ENCODE measurements at places on chromosomes 3 and 15. TPM values are rescaled to one million over a fixed set of nuclear protein-coding genes. Genes with fewer than 3 reads are reported as not detected.

DNA sequence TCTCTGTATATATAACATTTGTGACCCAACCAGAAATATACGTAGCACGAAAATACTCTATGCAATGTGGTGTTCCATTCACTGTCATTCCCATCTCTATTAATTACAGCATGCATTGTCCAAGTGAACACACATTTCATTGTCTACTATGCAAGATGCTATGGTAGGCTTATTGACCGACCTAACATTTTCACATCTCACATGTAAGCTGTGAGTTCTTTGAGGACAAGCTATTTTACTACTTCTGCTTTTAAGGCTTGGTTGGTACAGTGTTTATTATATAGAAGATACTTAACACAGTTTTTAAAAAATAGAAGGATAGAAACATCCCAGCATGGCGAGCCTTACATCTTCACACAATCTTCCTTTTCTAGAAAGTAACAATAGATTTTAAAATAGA is 164.4 kb downstream of the KLHL25 start:
- no peak for ATAC-seq

DNA sequence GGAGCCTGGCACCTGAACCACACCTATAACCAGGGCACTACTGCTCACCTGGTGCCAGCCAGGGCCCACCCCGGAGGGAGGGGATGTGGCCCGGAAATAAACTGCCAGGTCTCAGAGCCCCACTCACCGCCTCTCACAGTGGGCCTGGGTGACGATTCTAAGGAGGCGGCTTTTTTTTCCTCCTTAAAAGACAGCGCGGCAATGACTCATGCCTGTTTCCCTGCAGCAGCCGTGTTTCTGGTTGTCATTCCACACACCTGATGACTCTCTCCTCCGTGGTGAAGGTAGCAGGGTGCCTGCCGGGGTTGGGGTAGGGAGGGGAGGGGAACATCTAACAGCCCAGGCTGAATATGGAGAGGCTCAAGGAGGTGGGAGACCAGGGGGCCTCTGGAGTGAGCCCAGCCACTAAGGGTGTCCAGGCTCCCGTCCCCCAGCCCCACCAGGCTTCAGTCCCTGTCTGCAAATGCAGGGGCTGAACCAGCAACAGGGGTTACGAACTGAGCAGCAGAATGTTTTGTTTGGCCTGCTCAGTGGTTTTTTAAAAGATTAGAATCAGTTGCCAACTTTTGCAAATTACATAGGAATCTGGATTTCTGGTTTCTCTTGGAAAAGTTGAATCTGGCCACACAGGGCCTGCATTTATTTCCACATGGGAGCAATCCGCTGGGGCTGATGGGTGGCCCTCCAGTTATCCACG is 127.3 kb upstream of the LINGO1 start:
- no peak for ATAC-seq

GRCh38 chr3:149442851-149443544 is 31.5 kb upstream of the TM4SF4 start:
- ATAC-seq = no peak

- ATAC-seq = no peak
These were observed 3.1 kb downstream of the KLHDC8B start for GRCh38 chr3:49174397-49174985.

- ATAC-seq = peak; percentile 32
These were observed 19.7 kb downstream of the STARD5 start for GRCh38 chr15:81304226-81304625.

GRCh38 chr3:183018421-183019192 is 38.3 kb upstream of the DCUN1D1 start:
- no peak for ATAC-seq

GRCh38 chr3:80559701-80560100 is 791.9 kb upstream of the ROBO1 start:
- ATAC-seq = no peak

GRCh38 chr3:122758877-122759560 is 34.6 kb downstream of the HSPBAP1 start:
- no peak for ATAC-seq

DNA sequence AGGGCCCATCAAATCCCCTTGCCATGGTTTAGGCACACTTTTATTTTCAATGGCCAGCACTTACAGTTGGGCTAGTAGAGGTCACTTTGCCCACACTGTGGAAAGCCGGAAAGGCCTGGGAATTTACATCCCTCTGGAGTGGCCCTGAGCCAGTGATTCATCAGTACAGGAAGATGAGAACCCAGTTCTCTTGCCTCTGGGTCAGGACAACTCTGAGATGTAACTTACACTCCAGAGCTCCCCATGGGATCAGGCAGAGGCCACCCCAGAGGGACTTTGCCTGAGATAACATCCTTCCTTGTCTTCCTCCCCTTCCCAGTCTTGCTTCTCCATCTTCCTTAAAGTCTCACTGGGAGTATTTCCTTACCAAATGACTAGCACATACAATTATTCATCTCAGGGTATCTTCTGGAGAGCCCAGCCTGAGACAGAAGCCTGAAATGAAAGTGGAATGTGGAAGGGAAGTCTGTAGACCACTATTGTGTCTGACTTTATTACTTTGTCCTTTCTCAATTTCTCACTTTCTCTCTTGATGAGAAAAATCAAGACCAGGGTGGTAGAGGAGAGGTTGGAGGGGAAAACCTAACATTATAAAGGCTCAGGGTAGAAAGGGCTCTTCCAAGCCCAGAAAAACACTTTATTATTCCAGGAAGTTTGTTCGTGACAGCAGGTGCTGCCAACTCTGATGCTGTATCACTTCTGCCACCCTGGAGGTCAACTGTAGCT is 220.8 kb downstream of the ZNF621 start:
- ATAC-seq = no peak

GRCh38 chr15:34161329-34161963 is 48.5 kb downstream of the KATNBL1 start:
- no peak for ATAC-seq

DNA sequence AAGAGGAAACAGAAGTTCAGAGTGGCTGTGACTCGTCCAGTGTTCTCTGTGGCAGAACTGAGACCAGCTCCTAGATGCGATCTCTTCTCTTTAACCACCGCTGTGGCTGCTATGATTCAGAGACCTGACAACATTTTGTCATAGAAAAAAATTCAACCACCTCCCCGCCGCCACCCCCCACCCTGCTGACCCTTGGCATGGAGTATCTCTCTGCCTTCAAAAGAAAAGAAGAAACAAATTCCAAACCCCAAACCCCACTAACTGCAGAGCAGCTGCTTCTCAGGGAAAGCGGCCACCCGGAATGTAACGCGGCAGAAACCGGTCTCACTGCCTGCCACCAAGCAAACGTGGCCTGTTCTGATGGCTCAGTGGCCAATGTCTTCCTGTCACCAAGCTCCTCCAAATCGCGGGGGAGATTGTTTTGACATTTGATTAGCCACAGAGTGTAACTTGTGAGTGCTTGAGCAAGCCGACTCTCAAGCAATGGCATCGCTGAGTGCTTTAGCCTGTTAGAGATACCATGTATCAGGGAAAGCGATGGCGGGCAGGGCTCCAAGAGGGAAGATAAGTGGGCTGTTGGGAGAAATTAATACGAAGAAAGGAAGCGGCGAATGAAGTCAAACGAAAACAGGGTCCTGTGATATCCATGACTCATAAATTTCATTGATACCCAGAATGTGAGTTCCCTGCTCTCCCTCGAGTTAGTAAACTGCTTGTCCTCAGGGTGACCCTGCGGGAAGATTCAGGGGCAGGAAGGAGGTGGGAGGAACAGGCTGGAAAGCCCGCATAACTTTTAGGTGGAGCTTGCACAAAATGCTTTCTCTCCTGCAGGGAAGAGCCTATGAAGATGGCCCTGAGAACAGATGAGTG is 44.8 kb upstream of the TLE3 start:
- ATAC-seq = no peak

DNA sequence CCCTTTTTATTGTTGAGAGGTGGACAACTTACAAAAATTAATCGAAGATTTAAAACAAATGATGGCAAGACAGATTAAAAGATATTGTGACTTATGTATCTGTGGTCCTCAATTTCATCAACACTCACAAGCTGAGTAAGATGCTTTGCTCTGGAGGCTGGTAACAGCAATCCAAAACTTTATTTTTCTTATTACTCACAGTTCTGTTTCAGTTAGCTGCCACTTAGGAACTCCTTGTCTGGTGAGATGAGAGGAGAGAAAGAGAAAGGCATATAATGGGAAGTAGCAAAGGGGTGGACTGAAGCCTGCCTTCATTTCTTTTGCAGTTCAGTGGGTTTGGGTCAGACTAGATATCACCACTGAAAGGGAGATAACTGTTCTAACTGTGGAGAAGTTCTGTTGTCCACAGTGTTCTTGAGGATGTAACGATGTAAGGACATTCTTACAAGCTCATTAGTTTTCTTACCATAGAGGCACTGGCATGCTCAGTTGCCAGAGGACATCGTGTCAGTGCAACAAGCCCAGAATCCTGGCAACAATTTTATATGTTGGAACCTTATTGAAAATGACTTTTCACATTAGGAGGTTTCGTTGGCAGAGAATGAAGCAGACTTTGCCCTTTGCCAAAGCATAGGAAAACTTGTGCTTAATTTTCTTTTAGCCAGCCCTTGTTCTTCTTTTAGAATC is 93.6 kb downstream of the PLCL2 start:
- no peak for ATAC-seq

DNA sequence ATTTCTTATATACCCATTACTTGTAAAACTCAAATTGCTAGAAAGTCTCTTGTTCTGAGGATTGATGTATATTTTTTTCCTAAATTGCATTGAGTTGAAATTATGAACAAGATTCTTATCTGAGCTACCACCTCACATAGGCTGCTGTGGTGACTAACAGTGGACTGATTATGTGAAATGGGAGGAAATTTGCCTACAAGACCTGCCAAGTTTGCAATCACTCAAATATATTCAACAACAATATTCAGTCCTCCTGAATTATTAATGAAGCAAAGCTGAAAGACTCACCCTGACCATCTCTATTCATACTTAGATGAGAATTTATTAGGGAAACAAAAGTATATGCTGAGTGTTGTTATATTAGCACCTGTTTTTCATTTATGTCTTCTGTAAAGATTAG is 412.6 kb upstream of the SEMA6D start:
- ATAC-seq = no peak

DNA sequence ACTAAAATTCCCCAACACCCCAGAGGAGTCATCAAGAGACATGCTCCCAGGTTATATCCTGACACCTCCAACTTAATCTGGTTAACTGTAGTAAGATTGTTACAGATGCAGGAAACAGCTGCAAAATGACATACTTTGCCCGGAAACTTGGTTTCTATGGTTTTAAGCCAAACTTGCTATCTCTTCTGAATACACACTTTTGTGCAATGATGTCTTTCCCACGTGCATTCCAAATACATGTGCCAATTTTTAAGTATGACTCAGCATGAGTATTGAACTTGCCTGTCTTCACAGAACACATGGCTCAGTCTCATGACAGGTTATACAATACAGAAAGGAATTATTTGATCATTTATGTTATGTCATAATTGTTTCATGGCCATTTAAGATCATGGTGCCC is 207.0 kb upstream of the DCBLD2 start:
- peak; percentile 75 for ATAC-seq

GRCh38 chr15:83733206-83733605 is 79.3 kb downstream of the ADAMTSL3 start:
- ATAC-seq = no peak

Gene RYR3
- 10.2 TPM for total RNA-seq

Gene FAM81A
- total RNA-seq = 0.16 TPM

Gene GOLGA6L4
- total RNA-seq = 1.4 TPM

Gene TP63
- total RNA-seq = 0.13 TPM

Measured in gastroesophageal sphincter (tissue), 4 donors.